HCT116 (cell line): ENCODE measurements at places on chromosomes 7 and 10.

DNA sequence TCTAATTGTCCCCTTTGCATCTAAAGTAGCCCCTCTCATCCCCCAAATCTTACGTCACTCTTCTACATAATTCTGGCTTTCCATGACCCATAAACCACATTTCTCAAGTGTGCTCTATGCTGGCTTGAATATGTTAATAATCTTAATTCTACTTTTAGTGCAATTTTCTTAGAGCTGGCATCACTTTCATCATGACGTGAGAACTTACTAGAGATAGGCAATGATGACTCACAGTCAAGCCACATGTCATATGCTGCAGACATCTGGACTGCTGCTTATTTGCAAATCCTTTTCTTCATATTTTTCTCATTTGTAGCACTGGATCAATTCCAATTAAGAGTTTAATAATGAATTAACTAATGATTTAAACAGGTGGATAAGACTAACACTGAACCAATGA, 260.7 kb upstream of the PRKCQ start:
- no peak for DNase-seq

DNA sequence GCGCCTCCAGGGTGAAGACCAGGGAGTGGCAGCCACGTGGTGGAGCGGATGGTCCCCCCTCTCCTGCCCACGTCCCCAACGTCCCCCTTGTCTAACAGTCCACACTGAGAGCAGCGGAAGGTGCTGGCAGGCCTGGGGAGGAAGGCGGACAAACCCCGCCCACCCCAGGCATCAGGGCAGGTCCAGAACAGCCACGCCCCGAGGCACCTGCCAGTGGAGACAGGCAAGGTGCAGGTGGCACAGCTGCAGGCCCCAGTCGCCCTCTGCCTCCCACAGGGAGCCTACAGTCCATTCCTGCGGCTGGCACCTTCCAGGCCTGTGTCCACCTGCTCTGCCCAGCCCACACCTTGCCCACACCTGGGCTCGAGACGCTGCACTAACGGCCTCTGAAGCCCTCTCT, 24.9 kb downstream of the CYP2W1 start:
- DNase-seq: no peak

- no peak for DNase-seq
These were observed 13.9 kb upstream of the PSAP start for GRCh38 chr10:71864911-71865361.

- no peak for DNase-seq
These were observed 93.8 kb downstream of the ADD3 start for GRCh38 chr10:110101464-110102144.

DNA sequence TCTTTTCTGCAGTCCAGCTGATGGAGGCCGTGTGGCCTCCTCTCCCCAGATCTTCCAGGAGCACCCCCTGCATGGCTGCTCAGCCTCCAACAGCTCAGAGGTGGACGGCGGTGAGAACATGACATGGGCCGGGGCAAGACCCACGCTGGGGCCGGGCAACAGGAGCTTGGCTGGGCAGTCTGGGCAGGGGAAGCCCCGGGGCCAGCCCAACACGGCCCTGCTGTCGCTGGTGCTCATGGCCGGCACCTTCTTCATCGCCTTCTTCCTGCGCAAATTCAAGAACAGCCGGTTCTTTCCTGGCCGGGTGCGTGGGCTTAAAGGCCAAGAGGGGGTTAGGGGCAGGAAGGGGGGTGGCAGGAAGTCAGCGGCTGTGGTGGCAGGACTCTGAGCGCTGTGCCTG, 6.6 kb downstream of the FASTK start:
- DNase-seq: no peak

DNA sequence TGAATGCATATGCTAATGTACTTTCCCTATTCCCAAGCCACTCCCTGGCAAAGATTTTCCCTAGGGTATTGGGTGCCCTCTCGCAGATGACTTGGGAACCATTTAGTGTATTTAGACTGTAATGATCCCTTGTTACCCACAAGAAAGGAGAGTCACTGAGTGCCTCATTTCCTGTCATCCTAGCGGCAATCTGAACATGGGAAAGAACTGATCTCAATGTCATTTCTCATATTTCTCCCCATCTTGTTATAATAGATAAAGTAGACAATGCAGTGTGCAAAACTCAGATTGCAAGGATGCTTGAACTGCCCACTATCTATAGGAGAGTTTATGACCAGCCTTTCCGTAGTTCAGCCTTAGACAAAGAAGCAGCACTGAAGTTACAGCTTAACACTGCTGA, 123.3 kb downstream of the MICU1 start:
- no peak for DNase-seq

DNA sequence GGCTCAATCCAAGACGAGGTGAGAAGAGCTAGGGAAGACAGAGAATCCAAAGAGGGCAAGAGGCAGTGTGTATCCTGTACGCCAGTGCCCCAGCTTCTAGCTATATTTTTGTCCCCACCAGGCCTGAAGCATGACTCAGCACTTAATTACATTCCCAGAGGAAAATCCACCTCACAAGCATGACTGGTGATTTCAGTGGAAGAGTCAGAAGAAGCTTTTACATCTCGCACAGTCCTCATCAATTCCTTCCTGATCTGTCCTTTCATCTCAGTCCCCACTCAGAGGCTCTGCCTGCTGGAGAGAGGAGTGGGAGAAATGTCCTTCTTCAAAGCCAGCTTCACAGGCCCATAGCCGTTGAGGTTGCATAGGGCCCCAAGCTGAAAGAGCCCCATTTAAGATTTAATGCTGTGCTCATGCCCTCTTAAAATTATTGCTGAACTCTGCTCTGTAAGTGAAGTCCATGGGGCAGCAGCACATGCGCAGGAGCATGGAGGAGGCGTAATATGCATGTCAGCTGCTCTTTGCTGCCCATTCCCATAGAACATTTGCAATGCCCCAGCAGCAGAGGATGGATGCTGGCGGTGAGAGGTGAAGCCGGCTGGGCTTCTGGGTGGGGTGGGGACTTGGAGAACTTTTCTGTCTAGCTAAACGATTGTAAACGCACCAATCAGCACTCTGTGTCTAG, 39.0 kb upstream of the AOAH start:
- no peak for DNase-seq

GRCh38 chr7:108014215-108014614, 11.3 kb upstream of the LAMB1 start:
- DNase-seq: no peak

GRCh38 chr7:3927446-3928110, 626.5 kb downstream of the SDK1 start:
- DNase-seq: no peak

DNA sequence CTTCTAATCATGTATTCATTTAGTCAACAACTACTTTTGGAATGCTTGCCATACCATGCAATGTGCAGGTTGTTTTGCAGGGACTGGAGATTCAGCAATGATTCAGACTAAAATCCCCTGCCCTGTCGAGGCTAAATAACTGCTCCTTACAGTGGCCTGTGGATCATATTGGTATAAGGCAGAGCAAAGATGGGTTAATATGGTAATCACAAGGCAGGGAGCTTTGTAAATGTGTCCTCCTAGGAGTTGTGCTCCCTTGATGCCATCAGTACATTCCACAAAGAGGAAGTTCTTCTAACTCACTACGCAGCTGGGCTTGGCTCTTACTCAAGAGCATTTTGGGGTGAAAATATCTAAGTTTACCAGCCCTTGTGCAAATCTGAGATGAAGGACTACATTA, 614 bp upstream of the IFIT2 start:
- no peak for DNase-seq

- no peak for DNase-seq
These were observed 178.5 kb downstream of the KCNMA1 start for GRCh38 chr10:77458986-77459590.

DNA sequence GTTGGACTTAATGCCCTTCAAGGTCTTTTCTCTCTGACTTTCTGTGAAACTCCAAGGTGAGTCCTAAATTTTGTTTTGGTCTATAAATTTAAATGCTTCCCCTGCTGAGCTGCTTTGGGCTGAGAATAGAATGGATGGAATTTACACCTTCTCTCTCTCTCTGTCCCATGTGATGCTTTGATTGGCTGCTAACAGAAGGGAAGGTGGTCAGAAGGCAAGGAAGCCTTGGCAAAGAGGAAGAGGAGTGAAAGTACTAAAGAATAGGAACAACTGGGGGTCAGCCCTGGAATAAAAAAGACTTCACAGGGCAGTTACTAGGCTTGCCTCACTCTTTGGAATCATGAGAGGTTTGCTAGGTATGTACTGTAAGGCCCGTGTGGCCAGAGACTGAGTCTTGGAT, 260.2 kb downstream of the AUTS2 start:
- no peak for DNase-seq

- DNase-seq: no peak
These were observed 390.3 kb downstream of the KCNMA1 start for GRCh38 chr10:77247031-77247990.

GRCh38 chr10:75043256-75044131, 68.0 kb upstream of the SAMD8 start:
- DNase-seq: no peak

GRCh38 chr7:22872096-22872807, 49.6 kb upstream of the TOMM7 start:
- no peak for DNase-seq

DNA sequence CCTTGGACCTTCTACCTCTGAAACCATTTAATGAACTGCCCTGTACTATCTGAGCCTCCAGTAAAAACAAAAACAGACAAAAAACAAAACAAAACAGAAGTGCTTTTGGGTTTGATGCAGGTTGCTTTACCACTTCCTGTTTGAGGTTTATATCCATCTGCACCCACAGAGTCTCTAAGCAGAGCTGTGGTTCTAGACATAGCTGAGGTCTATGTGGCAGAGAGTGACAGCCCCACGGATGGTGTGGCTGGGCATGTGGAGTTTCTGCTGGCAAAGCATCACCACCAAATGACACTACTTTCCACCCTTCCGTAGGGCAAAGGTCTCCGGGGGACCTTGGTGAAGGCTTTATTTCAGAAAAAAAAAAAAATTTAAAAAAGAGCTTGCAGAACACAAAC, 754.2 kb downstream of the GRID1 start:
- DNase-seq: no peak

GRCh38 chr7:143519411-143520131, 41.9 kb downstream of the TAS2R41 start:
- DNase-seq: no peak

DNA sequence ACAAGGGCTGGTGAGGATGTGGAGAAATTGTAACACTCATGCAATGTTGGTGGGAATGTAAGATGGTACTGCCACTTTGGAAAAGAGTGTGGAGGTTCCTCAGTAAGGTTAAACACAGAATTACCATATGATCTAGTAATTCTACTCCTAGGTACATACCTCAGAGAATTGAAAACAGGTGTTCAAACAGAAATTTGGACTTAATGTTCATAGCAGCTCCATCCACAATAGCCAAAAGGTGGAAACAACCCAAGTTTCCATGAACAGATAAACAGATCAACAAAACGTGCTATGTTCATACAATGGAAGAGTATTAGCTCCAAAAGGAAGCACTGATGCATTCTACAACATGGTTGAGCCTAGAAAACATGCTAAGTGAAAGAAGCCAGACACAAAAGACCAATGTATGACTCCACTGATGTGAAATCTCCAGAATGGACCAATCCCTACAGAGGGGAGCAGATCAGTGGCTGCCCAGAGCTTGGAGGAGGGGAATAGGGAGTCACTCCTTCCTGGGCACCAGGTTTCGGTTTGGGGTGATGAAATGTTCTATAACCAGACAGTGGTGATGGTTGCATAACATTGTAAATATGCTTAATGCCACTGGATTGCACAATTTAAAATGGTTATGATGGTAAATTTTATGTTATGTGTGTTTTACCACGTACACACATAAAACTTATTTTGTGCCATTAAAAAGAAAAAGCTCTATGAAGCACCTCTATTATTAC, 5.7 kb upstream of the WDR86 start:
- no peak for DNase-seq

DNA sequence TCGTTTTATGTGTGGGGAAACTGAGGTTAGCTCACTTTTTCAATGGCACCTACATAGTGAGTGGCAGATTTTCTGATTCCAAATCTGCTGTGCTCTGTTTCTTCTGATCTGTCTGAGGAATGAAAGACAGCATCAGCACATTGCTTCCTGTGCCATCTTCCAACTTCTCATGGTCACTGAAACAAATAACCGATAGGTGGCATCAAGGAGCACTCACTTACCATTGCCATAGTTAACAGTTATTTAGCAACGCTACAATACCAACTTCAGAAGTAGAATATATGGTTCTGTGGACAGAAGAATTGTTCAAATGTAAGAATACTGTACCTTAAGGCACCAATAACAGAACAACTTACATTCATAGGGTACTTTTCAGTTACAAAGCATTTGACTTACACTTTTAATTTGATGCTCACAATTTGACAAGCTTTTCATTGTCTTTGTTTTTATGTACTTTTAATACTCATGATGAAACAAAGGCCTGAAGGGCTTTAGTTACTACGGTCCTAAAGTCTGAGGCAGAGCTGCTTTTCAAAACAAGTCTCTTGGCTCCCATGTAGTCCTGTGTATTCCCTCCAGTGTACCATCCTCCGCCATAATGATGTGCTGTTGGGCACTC, 228.9 kb upstream of the TCF7L2 start:
- DNase-seq: peak; percentile 51

DNA sequence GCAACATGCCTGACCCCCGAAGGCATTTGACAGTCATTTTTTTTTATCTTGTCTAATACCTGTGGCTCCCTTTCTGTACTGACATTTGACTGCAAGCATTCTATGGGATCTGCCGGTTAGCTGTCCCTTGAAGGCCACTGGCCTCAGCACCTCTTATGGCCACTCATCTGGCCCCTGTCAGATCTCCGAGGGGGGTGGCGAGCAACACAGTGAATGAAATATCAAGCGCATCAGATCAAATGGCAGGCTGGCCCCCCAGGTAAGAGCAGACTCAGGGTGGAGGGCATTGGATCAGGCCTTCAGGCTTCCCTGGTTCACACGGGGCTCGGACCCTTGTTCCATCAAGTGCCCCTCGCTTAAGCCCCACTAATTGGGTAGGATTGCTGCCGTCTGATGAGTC, 199.6 kb upstream of the MKI67 start:
- DNase-seq: no peak

- no peak for DNase-seq
These were observed 48.7 kb downstream of the ANK3 start for GRCh38 chr10:60340973-60341372.

- no peak for DNase-seq
These were observed at the start of gene GPR22 for GRCh38 chr7:107469929-107470328. TSS of gene GPR22 (plus strand) at chr7:107470057. CDS start at chr7:107474061, 4,004 bp downstream.

DNA sequence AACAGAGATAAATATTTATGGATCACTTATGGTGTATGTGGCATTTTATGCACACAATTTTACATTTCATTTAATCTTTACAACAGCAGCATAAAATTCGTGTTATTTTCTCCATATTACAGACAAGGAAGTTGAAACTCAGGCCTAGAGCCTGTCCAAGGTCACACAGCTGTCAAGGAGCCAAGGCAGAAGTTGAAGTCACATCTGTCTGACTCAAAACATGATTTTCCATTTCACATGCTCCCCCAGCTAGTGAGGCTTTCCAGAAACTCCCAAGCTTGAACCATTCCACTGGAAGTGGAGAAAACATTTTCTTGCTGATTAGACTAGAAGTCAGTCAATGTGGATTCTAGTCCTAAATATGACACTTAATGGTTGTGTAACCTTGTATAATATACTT, 110.5 kb downstream of the HECTD2 start:
- DNase-seq: no peak

DNA sequence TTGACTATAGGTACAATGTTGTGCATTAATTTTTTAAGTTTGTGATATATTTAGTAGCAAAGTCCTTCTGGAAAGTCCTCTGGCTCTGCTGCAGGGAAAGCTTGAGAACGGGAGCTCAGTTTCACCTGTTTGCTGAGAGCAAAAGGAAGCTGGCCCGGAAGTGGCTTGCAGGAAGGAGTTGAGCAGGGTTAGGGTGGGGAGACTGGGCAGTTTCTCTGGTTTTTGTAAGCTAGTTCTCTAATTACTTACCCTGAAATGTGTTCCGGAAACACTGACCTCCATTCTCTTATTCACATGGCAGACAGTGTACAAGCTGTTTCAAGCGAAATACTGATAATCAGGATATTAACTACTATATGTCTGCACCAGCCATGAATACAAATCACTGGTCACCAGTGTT, 22.3 kb downstream of the MAP3K8 start:
- DNase-seq: no peak
